Activated naive CD4-positive, alpha-beta T cell (primary cell): ENCODE measurements at places on chromosomes 3 and 15.

GRCh38 chr15:92580521-92580920, 75.1 kb downstream of the FAM174B start:
- DNase-seq = no peak

GRCh38 chr3:112056451-112056929, 22.0 kb downstream of the TMPRSS7 start:
- DNase-seq = no peak

- no peak for DNase-seq
Observed at GRCh38 chr3:42176242-42177034, 85.3 kb downstream of the TRAK1 start.

GRCh38 chr3:132255041-132255745, 62.0 kb upstream of the ACP3 start:
- no peak for DNase-seq

DNA sequence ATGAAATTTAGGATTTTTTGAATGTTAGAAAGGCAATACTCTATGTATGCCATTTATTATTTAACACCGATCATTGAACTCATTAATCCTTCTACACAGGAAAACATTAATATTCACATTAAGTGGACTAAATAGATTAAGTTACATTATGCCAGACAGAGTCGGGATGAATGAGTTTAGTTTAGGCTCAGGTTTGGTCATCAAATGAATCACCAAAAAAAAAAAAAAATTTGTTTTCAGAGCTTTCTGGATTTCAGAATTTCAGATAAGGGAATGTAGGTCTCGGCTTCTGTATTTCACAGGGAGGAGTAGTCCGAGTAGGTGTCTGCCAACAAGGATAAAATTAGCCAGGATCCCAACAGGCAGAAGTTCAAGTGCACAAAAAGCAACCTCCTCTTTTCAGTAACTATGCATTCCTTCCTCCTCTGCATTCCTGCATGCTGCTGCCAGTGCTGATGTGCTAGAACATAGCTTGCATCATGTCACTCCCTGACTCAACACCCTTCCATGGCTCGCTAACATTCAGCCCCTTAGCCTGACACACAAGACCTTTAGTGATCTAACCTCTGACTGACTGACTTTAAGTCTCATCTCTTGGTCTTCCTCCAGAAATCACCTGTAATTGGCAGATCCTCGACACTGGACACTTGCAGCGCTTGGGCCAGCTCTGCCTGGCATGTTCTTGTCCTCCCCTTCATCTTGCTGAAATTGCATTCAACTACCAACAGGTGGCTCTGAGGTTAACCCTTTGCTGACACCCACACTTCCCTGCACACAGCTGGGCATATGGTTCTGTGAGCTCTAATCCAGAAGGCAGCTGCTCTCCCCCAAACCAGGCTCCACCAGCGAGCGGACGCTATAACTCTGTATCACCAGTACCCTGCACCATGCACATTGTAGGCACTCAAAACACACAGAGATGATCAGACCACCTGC, 145.4 kb upstream of the PROK2 start:
- DNase-seq = no peak

DNA sequence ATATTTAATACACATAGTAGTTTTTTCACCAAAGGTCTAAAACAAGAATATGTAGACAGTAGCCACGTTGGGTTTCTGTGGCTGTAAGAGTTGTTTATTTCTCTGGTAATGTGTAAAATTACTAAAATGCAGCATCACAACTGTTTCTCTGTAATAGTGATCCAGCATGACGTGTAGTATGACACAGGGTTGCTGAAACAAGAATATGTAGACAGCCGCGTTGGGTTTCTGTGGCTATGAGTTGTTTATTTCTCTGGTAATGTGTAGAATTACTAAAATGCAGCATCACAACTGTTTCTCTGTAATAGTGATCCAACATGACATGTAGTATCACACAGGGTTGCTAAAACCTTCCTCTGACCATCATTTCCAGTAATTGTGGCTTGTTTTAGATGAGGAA, 153.6 kb upstream of the ZNF717 start:
- no peak for DNase-seq

DNA sequence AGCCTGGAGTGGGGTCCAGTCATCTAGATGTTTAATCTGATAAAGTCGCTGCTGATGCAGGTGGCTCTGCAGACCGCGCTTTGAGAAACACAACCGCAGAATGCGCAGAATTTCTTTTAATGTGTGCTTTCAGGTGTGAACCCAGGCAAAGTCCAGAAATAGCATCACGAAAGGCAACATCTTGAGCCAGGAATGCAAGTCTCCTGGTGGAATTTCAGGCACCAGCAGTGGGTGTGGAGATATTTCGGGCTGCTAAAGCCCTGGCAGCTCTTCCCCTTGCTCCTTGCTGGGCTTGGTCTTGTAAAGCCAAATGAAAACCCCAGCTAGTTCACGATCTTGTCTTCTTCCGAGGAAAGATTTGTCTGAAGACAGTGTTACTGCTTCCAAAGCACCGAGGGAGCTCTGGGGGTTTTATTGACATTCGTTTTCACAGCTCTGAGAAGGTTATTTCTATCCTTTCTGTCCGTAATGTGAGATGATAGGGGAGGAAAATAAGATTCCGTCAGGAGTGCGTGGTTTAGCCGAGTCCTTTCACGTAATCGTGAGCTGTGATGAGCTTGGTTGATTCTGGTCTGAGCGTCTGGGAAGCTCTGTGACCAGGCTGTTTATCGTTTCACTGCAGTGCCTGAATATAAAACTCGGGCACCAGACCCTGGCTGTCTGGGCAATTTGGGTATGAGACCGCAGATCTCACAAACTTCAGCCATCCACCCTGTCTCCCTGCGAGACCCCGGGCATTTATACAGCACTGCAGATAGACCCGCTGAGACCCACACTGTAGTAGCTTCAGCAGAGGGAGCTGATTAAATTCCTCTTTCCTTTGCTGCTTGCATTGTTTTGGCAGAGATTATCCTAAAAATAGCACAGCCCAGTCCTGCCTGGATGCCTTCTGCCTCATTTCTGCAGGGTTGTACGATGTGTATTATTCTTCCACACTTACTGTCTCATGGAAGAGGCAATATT, 67.0 kb upstream of the SLC25A26 start:
- no peak for DNase-seq

- no peak for DNase-seq
Observed at GRCh38 chr3:54040476-54040875, 81.9 kb upstream of the CACNA2D3 start.

DNA sequence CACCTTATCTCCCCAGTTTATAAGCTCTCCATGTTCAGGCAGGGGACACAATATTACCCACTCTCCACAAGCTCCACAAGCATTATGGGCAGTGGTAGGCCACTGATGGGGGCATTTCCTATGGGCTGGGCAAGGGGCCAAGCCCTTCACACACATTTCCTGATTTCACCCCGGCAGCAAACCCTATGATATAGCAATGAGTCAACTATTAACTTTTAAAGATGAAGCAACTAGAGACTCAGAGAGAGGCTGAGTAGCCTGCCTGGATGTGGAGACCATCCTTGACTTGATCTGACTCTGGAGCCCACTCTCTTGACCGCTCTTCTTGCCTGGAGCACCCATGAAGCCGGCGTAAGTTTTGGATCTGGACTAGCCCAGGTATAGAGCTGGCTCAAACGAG, 27.4 kb downstream of the FOXL2NB start:
- no peak for DNase-seq

GRCh38 chr15:40011303-40011702, 27.7 kb downstream of the SRP14 start:
- no peak for DNase-seq

DNA sequence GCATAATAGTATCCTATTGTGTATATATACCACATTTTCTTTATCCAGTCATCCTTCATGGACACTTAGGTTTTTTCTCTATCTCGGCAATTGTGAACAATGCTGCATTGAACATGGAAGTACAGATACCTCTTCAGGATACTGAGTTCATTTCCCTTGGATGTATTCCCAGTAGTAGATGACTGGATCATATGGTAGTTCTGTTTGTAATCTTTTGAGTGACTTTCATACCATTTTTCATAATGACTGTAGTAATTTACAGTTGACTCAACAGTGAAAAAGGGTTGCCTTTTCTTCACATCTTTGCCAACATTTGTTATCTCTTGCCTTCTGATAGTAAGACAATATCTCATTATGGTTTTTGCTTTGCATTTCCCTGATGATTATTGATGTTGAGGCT, 21.8 kb downstream of the MYH15 start:
- DNase-seq = no peak

GRCh38 chr15:84035399-84035766, 200.2 kb upstream of the GOLGA6L4 start:
- no peak for DNase-seq
